H9 (cell line): ENCODE measurements at places on chromosomes 1 and 21. TPM values are rescaled to one million over a fixed set of nuclear protein-coding genes. Genes with fewer than 3 reads are reported as not detected.

DNA sequence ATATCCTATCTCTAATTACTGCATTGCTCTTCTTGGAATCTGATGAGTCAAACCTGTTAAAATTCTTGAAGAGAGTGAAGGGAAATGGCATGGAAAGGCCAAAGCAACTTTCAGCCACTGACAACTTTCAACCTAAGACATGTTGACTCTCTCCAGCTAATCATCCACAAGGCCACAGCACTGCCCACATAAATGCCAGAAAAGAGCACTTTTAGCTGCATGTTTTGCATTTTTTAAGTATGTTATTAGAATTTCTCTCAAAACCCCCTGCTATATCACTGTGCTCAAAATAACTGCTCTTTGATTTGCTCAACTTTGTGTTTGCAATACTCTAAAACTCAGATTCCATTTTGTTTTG, 352.5 kb downstream of the ADGRL2 start:
- H3K4me3 ChIP-seq: no peak overlapping the region
- no peaks in the 10 kb centered on the region; the same call in 1 of the 2 replicates for H3K27me3 ChIP-seq
- H3K36me3 ChIP-seq: no peaks in the 10 kb centered on the region

DNA sequence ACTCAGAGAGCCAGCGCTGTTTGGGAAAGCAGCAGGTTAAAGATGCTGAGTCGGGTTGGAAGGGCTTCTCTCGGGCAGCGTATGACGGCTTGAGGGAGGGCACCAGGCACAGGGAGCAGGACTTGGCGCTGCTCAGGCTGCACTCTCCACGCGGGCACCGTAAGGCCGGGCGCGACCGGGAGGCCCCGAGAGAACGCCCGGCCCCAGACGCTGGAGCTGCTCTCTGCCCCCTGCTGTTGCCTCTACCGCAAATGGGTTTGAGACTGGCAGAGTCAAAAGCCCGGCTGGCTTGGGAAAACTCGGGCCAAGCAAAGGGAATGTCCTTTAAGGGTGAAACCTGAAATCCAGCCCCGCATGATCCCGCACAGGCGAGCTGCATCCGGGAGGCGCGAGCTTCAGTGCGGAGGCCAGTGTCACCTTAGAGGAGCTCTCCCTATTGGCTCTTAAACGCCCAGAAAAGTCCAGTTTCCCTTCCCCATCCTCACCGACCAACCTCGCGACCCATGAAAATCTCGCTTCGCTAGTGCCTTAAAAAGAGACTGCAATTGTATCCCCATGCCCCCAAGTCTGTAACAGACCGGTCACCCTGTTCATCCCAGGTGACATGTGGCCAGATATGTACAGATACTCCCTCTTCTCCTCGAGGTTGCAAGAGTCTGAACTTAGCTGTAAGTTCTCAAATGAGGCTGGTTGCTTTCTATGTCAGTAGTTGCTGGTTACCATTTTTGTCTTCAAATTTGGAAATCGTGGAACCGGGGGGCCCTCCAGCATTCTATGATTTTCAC, 1.1 kb downstream of the PRRX1 start:
- H3K4me3 ChIP-seq: peak overlapping the region; percentile 83
- H3K27ac ChIP-seq: no peak overlapping the region
- no peaks in the 10 kb centered on the region for H3K36me3 ChIP-seq
- peak; percentile 59 for DNase-seq
- H3K4me1 ChIP-seq: peaks cover 2% of the 10 kb centered on the region; the same call in 1 of the 2 replicates
- peaks cover 93% of the 10 kb centered on the region for H3K27me3 ChIP-seq

DNA sequence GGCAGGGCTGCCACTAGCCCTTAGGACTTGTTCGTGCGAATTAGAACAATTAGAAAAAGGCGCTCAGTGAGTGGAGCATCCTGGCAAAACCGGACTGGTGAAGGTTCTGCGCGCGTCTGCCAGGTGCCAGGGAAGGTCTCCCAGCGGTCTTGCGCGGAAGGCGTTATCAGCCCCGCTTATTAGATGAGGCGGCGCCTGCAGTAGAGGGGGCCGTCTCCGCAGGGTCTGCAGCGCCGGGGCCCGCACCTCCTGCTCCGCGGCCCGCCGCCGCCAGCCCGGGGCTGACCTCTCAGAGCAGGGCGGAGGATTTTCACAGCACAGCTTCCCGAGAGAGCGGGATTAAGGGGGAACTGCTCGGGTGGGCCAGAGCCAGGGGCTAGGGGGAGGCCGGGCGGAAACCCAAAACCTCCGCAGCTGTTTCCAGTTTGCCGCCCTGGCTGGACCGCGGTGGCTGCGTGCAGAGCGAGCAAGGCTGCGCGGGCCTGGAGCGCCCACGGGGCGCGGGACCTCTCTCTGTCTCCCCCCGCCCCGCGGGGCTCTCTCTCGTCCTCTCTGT, 155.2 kb downstream of the FOXD2 start:
- no peak overlapping the region for H3K27ac ChIP-seq
- H3K4me3 ChIP-seq: peak overlapping the region; percentile 39

GRCh38 chr1:167592475-167592874, 37.6 kb upstream of the RCSD1 start:
- no peak overlapping the region for H3K27ac ChIP-seq
- H3K4me1 ChIP-seq: no peaks in the 10 kb centered on the region
- H3K4me3 ChIP-seq: no peak overlapping the region
- no peaks in the 10 kb centered on the region for H3K27me3 ChIP-seq
- peaks cover 2% of the 10 kb centered on the region; the same call in 2 of the 3 replicates for H3K36me3 ChIP-seq

- no peak overlapping the region for H3K27ac ChIP-seq
- H3K27me3 ChIP-seq: no peaks in the 10 kb centered on the region
- peaks cover 48% of the 10 kb centered on the region for H3K36me3 ChIP-seq
- H3K4me3 ChIP-seq: peak overlapping the region; percentile 86
- peak; percentile 62 for DNase-seq
Observed at GRCh38 chr1:156675210-156676113, 1.7 kb downstream of the NES start.

DNA sequence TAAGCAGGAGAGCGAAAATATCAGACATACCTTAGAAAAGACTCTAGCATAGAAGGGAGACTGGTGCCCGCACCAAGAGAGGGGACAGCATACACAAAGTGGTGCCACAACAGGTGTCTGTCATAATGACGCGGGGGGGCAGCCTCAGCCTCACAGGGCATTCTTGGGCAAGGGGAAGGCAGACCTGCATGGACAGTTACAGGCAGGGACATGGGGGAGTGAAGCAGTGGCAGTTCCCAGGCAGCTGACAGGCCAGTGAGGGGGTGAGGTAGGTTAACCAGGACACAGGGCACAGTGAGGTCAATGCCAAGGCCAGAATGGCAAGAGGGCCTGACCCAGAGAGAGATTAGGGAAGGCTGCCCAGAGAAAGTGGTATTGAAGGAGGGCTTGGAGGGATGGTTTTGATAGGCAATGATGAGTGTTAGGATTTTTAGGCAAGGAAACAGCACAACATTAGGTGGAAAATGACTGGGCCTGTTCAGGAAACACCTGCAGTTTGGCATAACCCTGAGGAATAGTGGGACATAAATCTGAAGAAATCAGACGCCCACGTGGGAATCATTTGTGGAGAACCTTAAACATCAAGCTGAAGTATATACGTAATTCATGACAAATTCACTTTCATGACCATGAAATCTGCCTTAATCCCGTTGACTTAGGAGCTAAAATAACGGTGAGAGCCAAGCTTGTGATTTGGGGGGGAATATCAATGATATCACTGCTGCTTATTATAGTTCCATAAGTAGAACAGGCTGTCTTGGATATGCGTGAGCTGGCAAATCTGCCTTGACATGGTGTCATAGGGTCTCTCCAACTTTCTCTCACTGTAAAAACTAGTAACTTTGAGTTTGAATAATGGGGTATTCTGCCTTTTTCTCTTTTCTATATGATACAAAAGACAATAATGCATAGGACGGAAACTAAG, 8.9 kb downstream of the PTPN14 start:
- no peak overlapping the region for H3K27ac ChIP-seq
- DNase-seq: no peak
- H3K4me3 ChIP-seq: no peak overlapping the region
- H3K36me3 ChIP-seq: 0 out of 2 replicates have a peak, but pooled peaks cover 2% of the 10 kb centered on the region
- H3K4me1 ChIP-seq: peaks cover 7% of the 10 kb centered on the region
- H3K27me3 ChIP-seq: no peaks in the 10 kb centered on the region

DNA sequence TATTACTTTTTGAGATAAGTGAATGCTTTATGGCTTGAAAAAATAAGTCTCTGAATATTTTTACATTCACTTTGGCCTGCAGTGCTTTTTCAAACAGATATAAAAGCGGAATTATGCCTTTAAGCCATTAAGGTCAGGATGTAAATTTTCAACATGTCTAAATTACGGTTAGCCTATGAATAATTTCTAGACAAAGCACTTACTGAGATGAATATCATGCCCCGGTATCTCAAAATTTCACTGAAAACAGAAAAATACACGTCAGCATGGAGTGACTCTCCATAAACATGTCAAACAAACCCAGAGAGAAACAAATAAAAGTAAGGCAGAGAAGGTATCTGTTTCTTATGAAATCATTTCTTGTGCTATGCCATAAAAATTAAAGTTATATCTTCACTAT, 853.9 kb downstream of the KCNT2 start:
- H3K4me3 ChIP-seq: no peak overlapping the region
- H3K27me3 ChIP-seq: no peaks in the 10 kb centered on the region
- H3K27ac ChIP-seq: no peak overlapping the region

DNA sequence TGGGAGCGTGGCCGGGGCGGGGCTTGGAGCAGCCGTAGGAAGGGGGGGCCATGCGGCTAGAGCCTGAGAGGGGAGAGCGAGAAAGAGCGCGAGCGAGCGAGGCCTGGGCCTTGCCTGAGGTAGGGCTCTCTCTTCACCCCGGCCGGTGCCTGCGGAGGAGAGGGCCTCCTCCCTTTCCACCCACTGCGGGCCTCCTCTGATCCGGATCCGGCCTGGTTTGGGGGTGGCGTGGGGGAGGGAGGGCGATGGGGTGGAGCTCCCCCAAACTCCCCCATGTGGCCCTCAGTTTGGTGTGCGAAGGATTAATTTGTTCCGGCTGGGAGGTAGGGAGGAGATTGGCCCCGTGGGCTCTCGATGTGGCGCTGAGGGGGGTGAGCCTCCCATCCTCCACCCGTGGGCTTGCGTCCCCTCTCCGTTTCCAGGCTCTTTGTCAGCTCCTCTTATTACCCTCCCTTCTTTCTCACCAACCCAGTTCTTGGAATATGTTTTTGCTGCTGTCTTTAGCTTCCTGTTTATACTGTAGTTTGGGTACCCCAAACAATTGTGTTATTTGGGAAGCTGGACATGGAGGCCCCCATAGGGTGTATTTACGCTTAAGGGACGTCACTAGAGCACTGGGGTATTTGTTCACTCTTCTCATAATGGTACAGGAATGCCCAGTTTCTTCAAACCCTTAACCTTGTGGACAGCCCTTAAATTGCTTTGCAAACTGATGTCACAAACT, 685 bp downstream of the UBAP2L start:
- peaks cover 62% of the 10 kb centered on the region for H3K36me3 ChIP-seq
- peak overlapping the region; percentile 96 for H3K4me3 ChIP-seq
- peak; percentile 41 for DNase-seq
- peaks cover 2% of the 10 kb centered on the region; the same call in 1 of the 2 replicates for H3K4me1 ChIP-seq
- H3K27ac ChIP-seq: no peak overlapping the region
- no peaks in the 10 kb centered on the region for H3K27me3 ChIP-seq

Gene TCHH
- not detected in 2 replicates for total RNA-seq

Gene HES3
- total RNA-seq: 89.9 and 93.4 TPM in 2 replicates

Gene CD5L
- not detected in 2 replicates for total RNA-seq

Gene C1orf56
- 3.6 and 4.8 TPM in 2 replicates for total RNA-seq

Gene HSD11B1
- total RNA-seq: not detected in 2 replicates

Gene SLC25A34
- total RNA-seq: 0.94 and 1.5 TPM in 2 replicates

Gene ESPN
- total RNA-seq: 53.1 and 59.3 TPM in 2 replicates
